ENCODE measurements at places on chromosomes 11 and 22. TPM values are rescaled to one million over a fixed set of nuclear protein-coding genes. Genes with fewer than 3 reads are reported as not detected.

- no peak for DNase-seq
- no peaks in the 10 kb centered on the region for H3K4me1 ChIP-seq
- no peak overlapping the region for H3K27ac ChIP-seq
- H3K36me3 ChIP-seq = no peaks in the 10 kb centered on the region
- no peaks in the 10 kb centered on the region for H3K27me3 ChIP-seq
Observed at GRCh38 chr11:26478710-26479109, 93.4 kb downstream of the MUC15 start.

Gene CLP1
- total RNA-seq = 10.5 TPM

Gene AIP
- 69.2 TPM for total RNA-seq

Gene UBQLN3
- not detected for total RNA-seq
